ENCODE measurements at places on chromosomes 12 and 14.

DNA sequence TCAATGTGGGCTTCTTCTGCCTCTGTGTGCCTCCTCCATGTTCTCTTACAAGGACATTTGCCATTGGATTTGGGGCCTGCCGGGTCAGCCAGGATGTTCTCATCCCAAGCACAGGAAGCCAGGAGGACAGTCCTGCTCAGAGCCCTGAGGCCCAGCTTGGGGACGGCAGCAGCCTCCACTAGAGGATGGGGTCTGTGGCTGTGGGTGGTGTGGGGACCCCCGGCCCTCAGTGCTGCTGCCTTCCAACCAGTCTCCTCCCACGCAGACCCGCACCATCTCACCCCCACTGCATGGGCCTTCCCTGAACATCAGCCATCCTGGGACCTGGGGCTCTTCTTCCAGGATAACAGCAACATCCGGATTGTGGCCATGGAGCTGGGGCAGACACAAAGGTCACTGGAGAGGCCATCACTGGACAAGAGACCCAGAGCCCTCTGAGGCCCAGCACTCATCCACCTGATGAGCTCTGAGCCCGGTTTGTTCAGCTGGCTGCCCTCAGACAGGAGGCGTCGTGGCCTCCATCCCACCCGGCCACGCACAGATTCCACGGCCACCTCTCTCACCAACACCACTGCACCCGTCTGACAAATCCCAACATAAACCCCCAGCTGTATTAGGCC lies 56.5 kb upstream of the C14orf180 start:
- no peak for DNase-seq

DNA sequence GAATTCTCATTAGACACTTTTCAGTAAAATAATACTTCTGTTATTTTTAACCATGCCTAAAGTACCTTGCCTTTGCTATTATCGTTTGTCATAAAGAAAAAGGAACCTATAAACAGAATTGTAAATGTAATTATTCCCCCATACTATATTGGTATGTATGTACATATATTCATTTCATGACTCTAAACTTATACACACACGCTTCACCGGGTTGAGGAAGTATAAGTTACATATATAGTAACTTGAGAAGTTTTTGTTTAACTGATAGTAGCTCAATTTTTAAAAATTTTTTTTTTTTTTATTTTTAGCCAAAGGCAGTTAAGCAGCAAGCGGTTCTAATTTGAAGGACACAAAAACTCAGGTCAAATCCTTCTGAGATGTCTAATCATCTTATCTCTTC lies 107.6 kb downstream of the PLEKHG7 start:
- DNase-seq: no peak

DNA sequence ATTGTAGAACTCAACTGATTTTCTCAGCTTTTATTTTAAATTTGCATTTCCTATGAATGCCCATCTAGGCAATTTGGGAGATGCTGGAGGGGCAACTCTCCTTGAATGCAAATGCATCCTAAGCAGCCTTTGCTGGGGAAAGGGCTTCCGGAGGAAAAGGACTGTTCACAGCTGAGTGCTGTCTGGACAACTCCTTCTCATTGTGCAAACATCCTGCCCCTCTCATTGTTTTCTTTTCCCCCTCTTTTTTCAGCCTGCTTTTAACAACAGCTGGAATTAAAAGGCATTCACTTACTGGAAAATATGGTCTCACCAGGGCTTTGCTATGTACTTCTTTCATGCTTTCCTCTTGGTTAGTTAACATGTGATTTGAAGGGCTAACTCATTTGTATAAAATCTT lies 397.8 kb downstream of the FUT8 start:
- no peak for DNase-seq

DNA sequence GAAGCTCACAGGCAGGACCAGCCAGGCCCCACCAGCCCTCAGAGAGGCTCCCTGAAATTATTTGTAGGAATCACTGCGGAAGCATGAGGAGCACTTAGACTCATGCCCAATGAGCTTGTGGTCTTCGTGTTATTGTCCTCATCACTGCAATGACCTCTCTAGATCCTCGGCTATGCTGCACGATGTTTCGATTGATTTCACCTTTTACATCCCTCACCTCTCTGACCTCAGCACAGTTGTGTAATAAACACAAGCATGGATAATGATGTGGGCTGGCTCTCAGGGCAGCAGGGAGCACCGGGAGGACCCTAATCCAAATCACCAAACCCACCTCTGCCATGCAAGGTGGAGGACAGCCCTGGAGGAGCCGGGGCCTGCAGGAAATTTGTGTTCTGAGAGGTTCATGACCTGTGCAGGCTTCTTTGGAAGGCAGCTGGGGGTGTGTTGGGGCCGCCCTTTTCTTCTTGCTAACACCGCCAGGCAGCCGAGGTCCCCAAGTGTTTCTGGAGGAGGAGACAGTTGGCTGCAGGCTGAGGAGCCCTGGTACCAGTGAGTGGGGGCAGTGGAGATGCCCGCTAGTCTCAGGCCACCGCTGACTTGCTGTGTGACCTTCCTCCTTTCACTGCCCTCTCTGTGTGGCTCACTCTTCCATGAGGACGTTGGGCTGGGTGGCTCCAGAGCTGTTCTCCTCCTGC lies 29.5 kb upstream of the EML1 start:
- no peak for DNase-seq

DNA sequence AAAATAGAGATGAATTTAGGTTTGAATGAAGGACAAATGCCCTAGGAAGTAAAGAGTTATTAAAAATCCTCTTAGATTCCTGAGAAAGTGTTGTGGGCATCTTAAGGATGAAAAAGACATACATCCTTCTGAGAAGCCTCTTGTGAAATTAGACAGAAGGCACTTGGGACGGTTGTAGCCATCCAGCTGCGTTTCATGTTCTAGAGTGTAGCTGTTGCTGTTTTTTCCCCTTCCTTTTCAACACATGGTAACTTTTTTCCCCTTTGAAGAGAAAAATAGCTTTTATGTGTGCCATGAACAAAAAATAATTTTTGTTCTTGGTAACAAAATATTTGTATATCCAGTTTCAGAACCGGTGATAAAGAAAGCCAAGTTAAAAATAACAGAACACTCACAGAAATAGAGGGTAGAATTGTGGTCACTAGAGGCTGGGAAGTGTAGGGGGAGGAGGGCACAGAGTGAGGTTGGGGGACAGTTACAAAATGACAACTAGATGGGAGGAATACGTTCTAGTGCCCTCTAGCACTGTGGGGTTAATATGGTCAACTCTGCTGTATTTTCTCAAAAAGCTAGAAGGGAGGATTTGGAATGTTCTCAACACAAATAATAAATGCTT lies 58.4 kb downstream of the PTHLH start:
- no peak for DNase-seq

GRCh38 chr14:38490273-38490672 lies 234.4 kb upstream of the CLEC14A start:
- no peak for DNase-seq

DNA sequence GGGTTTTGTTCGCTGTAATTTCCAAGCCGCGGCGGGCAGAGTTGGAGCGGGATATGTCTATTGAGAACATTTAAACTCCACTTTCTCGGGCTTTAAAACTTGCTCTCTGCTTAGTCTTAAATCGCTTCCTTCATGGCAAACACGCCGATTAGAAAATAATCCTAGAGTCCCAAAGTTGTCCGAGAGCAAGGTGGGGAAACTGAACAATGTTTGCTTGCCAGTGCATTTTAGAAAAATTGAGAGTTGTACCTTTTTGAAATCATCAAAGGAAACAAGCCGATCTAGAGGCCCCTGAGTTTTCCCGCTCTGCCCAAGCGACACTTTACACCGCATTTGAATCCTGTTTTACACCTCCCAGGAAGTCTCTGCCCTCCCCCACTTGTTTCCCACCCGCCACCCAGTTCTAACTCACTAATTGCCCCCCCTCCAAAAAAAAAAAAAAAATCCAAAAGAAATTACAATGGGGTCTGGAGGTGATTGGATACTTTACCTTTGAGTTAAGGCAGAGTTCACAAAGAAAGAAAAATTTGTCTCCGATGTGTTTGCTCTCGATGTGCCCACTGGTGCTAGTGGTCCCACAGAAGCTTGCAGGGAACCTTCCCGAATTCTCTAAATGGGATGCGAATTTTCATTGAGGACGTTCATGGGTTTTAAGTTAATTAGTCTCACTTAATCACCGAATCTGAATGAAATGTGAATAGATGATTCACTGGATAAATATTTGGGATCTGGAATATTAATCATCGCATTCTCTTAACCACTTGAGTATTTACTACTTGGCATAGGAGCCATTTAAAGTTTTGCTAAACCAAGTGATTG lies 2.3 kb downstream of the HMGA2 start:
- DNase-seq: no peak

GRCh38 chr14:102138961-102139285 lies 774 bp upstream of the WDR20 start:
- DNase-seq: peak; percentile 42

GRCh38 chr14:43872752-43873655 lies 634.1 kb downstream of the FSCB start:
- peak; percentile 42 for DNase-seq

GRCh38 chr12:129071362-129071761 lies 218.1 kb downstream of the GLT1D1 start:
- DNase-seq: no peak

- no peak for DNase-seq
Observed at GRCh38 chr12:121033625-121034349, 5.3 kb downstream of the OASL start.

GRCh38 chr14:95253039-95253630 lies 66.6 kb downstream of the CLMN start:
- DNase-seq: no peak

DNA sequence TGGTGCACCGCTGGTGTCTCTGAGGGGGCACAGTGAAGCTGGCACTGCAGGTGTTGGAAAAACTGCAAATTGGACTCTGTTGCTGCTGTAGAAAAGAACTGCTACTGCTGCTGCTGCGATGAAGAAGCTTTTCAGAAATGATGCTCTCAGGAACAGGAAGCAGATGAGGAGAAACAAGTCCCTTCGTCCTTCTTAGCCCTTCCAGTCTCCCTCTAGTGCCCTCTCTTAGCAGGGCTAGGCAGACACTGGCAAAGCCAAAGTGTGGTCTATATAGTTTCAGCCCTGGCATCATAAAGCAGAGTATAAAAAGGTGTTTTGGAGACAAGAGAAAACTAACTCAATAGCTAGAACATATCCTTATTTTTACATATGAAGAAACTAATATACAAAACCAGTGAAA lies 174.5 kb downstream of the MYRFL start:
- peak; percentile 14 for DNase-seq

GRCh38 chr12:82176026-82176425 lies 182.2 kb downstream of the CCDC59 start:
- no peak for DNase-seq

DNA sequence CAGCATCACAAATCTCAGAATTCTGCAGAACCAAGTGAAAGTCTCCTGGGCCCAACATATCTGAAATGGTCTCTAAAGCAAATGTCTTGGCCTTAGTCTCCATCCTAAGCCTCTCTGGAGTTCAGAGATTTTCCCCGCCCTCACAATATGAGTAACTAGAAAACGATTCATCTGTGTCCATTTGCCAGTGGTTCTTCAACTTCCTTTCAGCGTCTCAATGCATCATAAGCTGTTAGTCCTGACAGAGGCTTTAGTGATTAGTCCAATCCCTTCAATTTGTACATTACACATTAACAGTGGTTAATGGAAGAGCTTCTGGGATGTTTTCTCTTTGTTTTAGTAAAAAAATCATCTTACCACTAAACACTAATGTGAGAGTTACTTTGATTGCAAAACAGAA lies 17.4 kb downstream of the NPC2 start:
- no peak for DNase-seq

DNA sequence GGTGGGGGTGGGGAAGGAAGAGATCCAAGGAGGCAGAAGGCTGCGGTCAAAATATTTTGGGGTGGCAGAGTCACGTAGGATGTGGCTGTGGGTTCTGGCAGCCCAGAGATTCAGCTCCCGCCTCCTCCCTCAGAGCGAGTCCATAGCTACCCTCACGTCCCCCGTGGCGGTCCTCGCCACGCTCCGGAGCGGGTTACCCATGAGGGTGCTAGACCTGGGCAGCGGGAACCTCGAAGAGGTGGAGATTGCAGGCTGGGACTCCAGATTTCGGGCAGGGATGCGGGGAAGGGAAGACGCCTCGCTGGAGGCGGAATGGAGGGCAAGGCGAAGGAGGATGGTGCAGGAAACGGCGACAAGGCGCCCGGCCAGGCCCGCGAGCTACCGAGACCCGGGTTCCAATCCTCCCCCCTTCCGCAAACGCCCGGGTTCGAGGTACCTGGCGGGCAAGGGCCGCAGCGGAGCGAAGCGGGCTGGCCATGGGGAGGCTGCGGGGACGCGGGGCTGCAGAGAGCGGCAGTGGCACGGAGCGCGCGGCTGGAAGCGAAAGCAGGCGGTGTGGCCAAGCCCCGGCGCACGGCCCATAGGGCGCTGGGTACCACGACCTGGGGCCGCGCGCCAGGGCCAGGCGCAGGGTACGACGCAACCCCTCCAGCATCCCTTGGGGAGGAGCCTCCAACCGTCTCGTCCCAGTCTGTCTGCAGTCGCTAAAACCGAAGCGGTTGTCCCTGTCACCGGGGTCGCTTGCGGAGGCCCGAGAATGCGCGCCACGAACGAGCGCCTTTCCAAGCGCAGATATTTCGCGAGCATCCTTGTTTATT lies 46.2 kb downstream of the BCAT1 start:
- DNase-seq: no peak

- DNase-seq: peak; percentile 44
Observed at GRCh38 chr12:123363740-123364531, 711 bp downstream of the SBNO1 start.

DNA sequence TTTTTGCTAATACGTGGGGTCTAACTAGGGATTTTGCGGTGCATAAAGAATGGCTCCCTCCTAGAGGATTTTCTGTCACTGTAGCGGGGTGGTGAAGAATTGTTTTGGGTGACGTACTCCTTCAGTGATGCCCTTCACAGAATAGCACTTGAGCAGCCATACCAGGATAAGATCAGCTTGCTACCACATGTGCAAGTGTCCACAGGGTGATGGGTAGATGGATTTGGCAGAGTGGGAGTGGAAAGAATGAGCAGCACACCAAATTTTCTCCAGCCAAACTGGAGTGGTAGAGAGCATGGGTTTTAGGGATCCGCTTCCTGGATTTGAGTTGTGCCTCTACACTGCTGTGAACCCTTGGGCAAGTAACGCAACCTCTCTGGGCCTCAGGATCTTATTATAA lies 2.3 kb downstream of the TCP11L2 start:
- DNase-seq: no peak

DNA sequence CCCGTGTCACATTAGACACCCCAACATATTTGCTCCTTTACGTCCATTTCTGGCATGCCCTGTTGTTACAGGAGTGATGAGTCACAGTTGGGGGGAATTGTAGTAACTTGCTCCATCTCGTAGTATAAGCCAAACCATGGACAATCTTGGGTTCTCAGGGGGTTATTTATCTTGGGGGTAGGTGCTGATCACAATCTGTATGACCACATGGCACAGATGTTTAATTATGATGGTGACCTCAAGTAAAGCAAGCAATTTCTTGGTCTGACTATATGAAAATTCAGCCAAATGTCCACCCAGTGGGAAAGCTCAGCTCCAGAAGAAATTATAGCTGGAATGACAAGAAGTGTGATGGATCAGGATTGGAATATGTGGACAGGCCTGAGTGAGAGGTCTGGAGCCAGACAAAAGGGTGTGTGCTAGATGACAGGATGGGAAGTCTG lies 32.1 kb upstream of the STON2 start:
- DNase-seq: no peak

- DNase-seq: no peak
Observed at GRCh38 chr12:109632342-109632741, 58.7 kb downstream of the MVK start.
